LoVo (cell line): ENCODE measurements at places on chromosomes 16 and 17.

- peak; percentile 12 for DNase-seq
These were observed 39.0 kb downstream of the SMURF2 start for GRCh38 chr17:64622931-64623654.

GRCh38 chr16:66416939-66417700 lies 10.0 kb upstream of the BEAN1 start:
- no peak for DNase-seq

- DNase-seq: no peak
These were observed 59.1 kb downstream of the OTOA start for GRCh38 chr16:21722771-21723455.

- no peak for DNase-seq
These were observed 856.1 kb downstream of the CDH11 start for GRCh38 chr16:64265756-64266155.

GRCh38 chr17:30296499-30297080 lies 4.8 kb upstream of the BLMH start:
- no peak for DNase-seq

GRCh38 chr16:49466881-49467280 lies 93.3 kb downstream of the C16orf78 start:
- DNase-seq: no peak

DNA sequence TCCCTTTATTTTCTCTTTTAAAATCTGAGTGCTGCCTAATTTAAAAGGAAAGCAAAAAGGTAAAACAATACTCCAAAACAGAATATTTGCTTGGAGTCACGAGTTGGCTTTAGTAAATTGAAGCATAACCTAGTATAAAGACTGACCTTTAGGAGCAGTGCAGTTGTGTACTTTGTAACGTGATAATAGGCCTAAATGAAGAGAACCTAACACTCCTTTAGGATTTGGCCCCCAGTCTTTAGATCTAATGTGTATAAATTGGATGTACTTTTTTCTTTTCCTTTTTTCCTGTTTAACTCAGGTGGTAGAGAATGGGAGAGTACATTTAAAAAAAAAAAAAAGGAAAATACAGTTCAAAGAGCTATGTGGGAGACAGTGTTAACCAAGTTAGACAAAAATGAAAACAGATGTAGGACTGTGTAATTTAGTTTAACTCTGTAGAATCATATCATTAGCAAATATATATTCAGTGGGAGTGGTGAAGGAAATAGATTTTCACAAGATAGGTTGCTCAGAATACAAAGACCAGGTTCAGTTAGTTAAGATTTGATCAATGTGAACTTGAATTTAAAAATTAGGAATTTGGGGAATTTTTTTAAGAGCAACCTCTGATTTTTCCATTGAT lies 16.8 kb downstream of the CPD start:
- DNase-seq: no peak

GRCh38 chr16:78605548-78606101 lies 506.2 kb downstream of the WWOX start:
- DNase-seq: no peak
